Pons (tissue), 1 donor: ENCODE measurements at places on chromosomes 1 and 21.

DNA sequence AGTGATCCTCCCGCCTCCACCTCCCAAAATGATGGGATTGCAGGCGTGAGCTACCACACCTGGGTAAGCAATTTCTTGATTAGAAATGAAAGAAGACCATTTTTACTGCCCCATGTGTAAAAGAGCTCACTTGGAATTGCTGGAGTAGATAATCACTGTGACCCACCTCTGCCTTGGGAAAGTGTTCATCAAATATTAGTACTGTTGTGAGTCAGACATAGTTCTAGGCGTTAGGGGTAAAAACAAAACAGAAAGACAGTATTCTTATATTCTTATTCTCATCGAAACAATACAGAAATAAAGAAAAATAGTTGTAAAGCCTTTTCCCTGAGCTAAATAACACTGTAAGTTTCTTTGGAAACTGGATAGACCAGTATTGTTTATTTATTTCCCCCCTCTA is 36.2 kb downstream of the CELF3 start:
- DNase-seq: no peak

DNA sequence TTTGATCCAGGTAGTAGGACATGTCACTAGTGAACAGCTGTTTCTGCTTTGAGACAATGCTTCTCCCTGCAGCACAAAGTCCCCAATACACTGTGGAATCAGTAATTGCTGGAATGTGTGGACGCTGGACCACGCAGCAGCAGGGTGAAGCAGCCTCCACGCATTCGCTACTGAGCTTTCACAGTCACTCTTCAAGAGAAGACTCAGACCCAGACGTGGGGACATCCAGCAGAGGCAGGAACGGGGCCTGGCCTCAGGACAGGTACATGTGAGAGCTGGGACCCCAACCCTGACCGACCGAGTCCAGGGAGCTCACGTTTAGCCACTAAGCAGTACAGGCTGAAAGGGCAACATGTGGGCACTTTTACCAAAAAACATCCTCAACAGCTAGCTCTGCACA is 34.1 kb upstream of the PRDM15 start:
- DNase-seq: no peak

GRCh38 chr21:21631961-21632360 is 633.8 kb downstream of the NCAM2 start:
- no peak for DNase-seq

GRCh38 chr1:160538985-160539651 is 16.1 kb upstream of the SLAMF6 start:
- DNase-seq: no peak
